ENCODE measurements at places on chromosomes 16 and 17. TPM values are rescaled to one million over a fixed set of nuclear protein-coding genes. Genes with fewer than 3 reads are reported as not detected.

DNA sequence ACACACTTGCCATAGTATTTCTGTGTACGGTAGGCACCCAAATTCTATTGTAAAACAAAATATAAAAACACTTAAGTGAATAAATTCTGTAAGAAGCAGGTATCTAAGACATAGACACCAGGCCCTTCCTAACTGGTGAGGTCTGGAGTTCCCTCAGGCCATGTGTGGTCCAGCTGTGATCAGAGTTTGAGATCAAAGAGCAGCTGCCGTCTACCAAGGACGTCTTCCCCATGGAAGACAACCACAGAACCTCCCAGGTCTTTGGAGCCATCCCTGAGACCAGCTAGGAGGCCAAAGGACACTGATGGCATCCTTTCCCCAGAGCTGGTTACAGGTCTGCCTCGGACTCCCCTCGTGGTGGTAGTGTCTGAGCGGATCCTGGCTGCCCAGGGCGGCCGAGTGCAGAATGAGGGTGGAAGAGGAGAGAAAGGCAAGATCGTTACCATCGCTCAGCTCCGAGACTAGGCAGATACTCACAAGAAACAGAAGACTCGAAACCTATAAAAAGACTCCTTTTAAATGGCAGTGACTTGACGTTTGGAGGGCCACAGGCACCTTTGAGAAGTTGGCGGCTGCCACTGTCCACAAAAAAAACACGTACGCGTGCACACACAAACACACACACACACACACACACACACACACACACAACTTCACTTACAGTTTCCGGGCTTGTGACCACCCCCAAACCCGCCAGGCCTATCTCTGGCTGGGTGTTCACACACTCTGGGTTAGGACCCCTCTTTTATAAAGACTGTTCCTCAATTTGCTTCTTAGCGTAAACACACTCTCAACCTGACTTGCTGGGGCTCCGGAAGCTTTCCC is 7.5 kb downstream of the TIMP2 start:
- no peak for DNase-seq
- no peak overlapping the region for H3K27ac ChIP-seq
- H3K27me3 ChIP-seq, result no peaks in the 10 kb centered on the region
- no peak overlapping the region for H3K4me3 ChIP-seq

DNA sequence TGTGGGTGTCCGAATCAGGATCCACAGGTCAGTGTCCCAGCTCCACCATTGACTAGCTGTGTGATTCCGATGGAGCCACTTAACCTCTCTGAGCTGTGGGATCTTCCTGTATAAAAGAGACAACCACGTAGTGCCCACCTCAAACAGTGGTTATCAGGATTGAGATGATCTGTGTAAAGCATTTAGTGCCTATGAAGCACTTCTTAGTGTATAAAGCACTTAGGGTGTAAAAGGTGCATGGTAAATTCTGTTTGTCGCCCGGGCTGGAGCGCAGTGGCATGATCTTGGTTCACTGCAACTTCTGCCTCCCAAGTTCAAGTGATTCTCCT is 95.2 kb downstream of the MARF1 start:
- H3K27me3 ChIP-seq, result no peaks in the 10 kb centered on the region
- H3K36me3 ChIP-seq, result no peaks in the 10 kb centered on the region
- H3K27ac ChIP-seq, result no peak overlapping the region
- H3K4me1 ChIP-seq, result no peaks in the 10 kb centered on the region
- no peak overlapping the region for H3K4me3 ChIP-seq

DNA sequence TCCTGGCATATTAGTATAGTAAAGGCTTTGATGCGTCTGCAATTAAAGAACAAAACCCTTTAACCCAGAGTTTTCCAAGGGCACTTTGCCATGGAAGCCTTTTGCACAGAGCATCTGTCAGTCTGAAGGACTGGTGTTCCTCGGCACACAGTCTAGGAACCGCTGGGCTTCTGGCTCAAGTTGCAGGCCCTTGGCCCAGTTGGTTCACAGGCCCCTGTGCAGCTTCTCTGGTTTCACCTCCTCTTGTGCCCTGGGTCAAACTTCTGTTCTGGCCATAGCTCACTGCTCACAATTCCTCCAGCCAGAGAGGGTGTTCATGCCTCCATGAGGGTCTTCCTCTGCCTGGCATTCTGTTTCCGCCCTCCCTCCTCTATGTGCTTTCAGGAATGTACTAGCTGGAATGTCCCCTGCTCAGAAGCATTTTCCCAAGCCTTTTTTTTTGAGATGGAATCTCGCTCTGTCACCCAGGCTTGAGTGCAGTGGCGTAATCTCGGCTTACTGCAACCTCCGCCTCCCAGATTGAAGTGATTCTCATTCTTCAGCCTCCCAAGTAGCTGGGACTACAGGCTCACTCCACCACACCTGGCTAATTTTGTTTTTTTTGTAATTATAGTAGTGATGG is 34.5 kb upstream of the TEX2 start:
- H3K36me3 ChIP-seq, result no peaks in the 10 kb centered on the region
- DNase-seq, result no peak
- H3K4me1 ChIP-seq, result no peaks in the 10 kb centered on the region
- no peak overlapping the region for H3K4me3 ChIP-seq
- peaks cover 4% of the 10 kb centered on the region for H3K27me3 ChIP-seq

GRCh38 chr17:74779948-74780400 is 3.8 kb upstream of the NAT9 start:
- H3K27ac ChIP-seq, result no peak overlapping the region
- no peaks in the 10 kb centered on the region for H3K36me3 ChIP-seq
- H3K4me1 ChIP-seq, result peaks cover 4% of the 10 kb centered on the region
- H3K27me3 ChIP-seq, result no peaks in the 10 kb centered on the region
- DNase-seq, result no peak

DNA sequence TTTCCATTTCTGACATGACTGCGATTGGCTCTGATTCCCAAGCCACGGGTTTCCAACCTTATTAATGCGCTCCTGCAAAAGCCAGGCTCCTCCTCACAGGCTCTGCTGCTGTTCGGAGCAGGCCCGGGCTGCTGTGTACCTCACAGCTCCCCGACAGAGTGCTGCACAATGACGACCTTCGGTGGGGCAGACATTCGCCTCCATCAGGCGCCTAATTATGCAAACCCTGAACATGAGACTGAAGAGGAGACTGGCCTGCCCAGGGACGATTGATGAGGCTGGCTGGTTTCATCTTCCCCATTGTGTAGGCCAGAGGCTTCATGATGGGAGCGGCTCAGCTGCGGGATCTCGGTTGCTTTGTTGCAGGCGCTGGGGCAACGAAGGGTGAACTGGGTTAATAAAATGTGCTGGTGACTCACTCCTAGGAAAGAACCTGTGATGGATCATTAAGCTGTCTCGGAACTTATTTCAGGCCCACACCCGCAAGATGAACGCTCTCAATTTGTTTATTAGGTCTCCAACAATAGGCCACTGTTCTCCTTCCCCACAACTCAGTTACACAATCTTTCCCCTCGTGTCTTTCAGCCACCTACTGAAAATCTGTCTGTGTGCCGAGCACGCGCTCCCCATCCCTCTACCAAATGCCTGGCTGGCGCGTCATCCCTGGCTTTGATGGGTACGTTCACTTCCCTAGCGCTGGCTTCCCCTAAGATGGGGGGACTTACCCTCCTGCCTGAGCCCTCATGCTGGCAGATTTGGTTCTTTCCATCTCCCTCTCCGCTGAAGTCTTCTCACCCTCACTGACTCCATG is 27.2 kb upstream of the TOB1 start:
- DNase-seq, result peak; percentile 94
- no peak overlapping the region for H3K4me3 ChIP-seq
- peaks cover 5% of the 10 kb centered on the region for H3K27me3 ChIP-seq
- no peaks in the 10 kb centered on the region for H3K4me1 ChIP-seq

DNA sequence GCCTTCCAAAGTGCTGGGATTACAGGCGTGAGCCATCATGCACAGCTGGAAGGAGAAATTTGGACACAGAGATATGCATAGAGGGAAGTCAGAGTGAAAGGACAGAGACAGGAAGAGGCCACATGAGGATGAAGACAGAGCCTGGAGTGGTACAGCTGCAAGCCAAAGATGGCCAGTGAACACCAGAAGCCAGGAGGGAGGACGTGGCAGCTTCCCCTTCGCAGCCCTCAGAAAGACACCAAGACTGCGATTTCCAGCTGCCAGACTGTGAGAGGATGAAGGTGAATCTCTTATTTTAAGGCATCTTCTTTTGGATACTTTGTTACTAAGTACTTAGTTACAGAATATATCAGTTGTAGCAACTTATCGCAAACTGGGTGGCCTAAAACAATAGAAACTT is 60.5 kb upstream of the PLCG2 start:
- H3K36me3 ChIP-seq, result no peaks in the 10 kb centered on the region
- H3K4me1 ChIP-seq, result no peaks in the 10 kb centered on the region
- H3K27ac ChIP-seq, result no peak overlapping the region
- no peak overlapping the region for H3K4me3 ChIP-seq
- no peak for DNase-seq
- H3K27me3 ChIP-seq, result peaks cover 8% of the 10 kb centered on the region

- peak overlapping the region; percentile 26 for H3K27ac ChIP-seq
- peak; percentile 68 for DNase-seq
- H3K4me3 ChIP-seq, result no peak overlapping the region
- peaks cover 17% of the 10 kb centered on the region for H3K4me1 ChIP-seq
- H3K27me3 ChIP-seq, result no peaks in the 10 kb centered on the region
- H3K36me3 ChIP-seq, result no peaks in the 10 kb centered on the region
Measured at GRCh38 chr17:80761110-80761871, 216.7 kb downstream of the RPTOR start.

- H3K4me1 ChIP-seq, result no peaks in the 10 kb centered on the region
- H3K27ac ChIP-seq, result no peak overlapping the region
- DNase-seq, result no peak
- no peaks in the 10 kb centered on the region for H3K27me3 ChIP-seq
- no peak overlapping the region for H3K4me3 ChIP-seq
Measured at GRCh38 chr16:84121007-84121406, 4.3 kb upstream of the MBTPS1 start.

GRCh38 chr16:24580665-24581064 is 41.3 kb downstream of the RBBP6 start:
- DNase-seq, result peak; percentile 76
- H3K27ac ChIP-seq, result no peak overlapping the region
- peaks cover 2% of the 10 kb centered on the region for H3K4me1 ChIP-seq
- no peaks in the 10 kb centered on the region for H3K27me3 ChIP-seq
- H3K4me3 ChIP-seq, result no peak overlapping the region

TLCD3B gene
- not detected for total RNA-seq

ALDH3A1 gene
- total RNA-seq, result 0.17 TPM

C17orf78 gene
- not detected for total RNA-seq

C17orf113 gene
- total RNA-seq, result 0.26 TPM

LDHD gene
- total RNA-seq, result 4.5 TPM

TNFRSF12A gene
- total RNA-seq, result 196 TPM

PPL gene
- 50.5 TPM for total RNA-seq

NLRC3 gene
- total RNA-seq, result 0.17 TPM

Data from fibroblast of lung (primary cell).